ENCODE measurements at places on chromosomes 7 and 10.

DNA sequence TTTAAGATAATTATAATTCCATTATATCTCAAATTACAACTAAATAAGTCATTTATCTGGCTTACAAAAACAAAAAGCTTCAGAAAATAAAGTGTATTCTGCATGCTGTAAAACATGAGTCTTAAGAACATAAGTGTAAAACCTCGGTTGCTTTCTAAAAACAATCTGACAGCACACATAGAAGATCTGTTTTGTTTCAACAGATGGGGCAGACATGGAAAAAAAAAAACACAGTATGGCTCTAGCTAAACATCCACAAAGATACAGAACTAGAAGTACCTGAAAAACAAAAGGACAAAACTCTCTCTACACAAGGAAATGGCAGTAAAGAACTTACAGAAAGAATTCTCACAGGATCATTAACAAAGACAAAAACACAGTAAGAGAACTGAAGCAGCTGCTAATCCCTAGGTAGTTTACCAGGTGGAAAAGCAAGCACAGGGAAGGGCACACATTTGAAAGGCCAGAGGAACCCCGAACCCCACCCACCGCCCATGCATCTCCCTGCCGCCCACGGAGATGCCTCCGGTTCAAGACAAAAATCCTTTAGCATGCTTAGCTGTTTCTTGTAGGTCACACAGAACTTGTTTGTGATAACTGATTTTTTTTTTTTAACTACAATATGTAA, 42.5 kb downstream of the DLD start:
- no peak for DNase-seq

GRCh38 chr10:34811968-34812514, 3.1 kb downstream of the PARD3 start:
- DNase-seq: no peak

DNA sequence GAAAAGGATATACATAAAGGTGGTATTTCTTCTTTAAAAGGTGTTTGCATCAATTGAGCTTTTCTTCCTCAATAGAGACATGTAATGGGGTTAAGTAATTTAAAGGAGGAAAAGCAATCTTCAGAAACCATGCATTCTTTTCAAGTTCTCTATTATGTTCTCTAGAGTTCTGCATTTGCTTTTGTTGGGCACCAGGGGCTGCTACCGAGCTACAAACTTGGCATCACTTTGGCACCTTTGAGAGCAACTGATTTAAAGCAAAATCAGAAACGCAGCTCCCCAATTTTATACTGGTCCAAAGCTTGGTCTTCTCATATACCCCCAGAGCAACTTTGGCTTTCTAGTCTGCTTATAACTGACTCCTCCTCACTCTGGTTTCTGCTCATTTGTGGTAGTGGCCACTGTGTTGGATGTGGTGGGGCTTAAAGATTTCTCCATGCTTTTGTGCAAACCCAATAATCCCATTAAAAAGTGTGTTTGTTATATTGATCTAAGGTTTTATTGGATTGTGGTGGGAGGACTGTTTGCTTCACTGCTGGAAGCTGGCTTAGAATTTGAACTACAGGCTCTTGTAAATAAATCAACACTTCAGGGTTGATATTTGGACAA, 712.1 kb downstream of the PHTF2 start:
- peak; percentile 77 for DNase-seq

DNA sequence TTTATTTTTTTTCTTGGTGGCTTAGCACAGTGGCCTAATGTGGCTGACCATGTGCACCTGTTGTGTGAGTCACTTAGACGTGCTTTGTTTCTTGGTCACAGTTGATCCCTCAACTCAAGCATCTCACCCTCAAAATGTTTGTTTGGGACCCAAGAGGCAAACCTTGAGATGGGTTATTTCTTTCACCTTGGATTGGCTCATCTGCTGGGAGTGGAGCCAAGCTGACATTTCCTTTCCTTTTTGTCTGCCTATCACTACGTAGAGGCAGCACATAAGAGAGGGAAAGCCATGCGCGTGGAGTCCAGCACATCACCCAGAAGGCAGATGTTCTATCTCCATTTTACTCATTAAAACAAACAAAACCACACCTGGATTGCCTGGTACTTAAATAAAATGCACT, 6.4 kb upstream of the PRKCQ start:
- no peak for DNase-seq

GRCh38 chr10:58653139-58653538, 140.5 kb downstream of the BICC1 start:
- no peak for DNase-seq

DNA sequence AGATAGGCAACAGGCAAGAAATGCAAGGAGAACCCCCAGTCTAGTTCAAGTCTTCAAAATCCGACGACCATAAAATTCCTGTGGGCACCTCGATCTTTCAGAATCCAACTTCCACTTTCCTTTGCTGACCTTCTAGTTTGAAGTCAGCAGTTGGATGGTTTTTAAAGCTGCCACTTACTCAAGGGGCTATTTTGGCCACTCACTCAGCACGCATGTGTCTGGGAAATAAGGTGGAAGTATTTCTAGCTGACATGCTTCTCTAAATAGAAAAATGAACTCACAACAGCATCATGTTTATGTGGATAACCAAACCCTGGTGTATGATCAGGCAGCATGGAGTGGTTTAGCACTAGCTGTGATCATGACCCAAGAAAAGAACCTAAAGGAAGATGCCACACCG, at the start of gene NRAP:
NRAP (minus strand) TSS at position 134 of the 400 bp plus-strand sequence. CDS start 159 bp downstream, outside the sequence.
- DNase-seq: no peak

GRCh38 chr7:106542550-106543220, 118.3 kb downstream of the CCDC71L start:
- DNase-seq: no peak

GRCh38 chr10:98916526-98917125, 319.0 kb downstream of the HPSE2 start:
- DNase-seq: no peak

GRCh38 chr10:66786709-66787108, 139.1 kb upstream of the LRRTM3 start:
- DNase-seq: no peak

DNA sequence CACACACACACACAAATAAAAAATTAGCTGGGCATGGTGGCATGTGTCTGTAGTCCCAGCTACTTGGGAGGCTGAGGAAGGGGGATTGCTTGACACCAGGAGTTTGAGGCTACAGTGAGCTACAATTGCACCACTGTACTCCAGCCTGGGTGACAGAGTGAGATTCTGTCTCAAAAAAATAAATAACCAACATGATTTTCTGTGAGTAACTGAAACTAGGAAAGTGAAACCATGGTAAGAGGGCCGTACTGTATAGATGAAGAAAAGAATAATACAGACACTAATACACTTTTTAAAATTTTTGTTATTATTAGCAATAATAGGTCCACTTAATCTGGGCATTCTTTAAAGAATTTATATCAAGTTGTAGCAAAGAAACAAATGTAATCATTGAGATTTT, 170.9 kb downstream of the HGF start:
- DNase-seq: no peak

GRCh38 chr7:96085953-96086352, 235.9 kb downstream of the SLC25A13 start:
- DNase-seq: no peak

DNA sequence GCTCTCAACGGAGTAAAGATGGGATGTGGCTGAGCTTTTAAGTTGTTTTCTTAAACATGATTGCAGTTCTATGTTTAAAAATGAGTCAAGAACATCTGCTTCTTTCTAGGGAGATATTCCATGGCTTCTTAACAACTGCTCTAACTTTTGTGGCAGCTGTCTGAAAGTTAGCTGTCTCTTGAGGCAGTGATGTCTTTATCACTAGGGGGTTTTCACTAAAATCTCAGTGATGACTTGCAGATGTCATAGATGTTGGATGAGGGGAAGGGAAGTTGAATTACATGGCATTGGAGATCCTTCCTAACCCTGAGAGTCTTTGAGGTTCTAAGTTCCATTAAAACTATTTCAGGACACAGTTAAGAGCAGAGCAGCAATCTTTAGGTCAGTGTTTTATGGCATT, 43.5 kb downstream of the PRKG1 start:
- no peak for DNase-seq

DNA sequence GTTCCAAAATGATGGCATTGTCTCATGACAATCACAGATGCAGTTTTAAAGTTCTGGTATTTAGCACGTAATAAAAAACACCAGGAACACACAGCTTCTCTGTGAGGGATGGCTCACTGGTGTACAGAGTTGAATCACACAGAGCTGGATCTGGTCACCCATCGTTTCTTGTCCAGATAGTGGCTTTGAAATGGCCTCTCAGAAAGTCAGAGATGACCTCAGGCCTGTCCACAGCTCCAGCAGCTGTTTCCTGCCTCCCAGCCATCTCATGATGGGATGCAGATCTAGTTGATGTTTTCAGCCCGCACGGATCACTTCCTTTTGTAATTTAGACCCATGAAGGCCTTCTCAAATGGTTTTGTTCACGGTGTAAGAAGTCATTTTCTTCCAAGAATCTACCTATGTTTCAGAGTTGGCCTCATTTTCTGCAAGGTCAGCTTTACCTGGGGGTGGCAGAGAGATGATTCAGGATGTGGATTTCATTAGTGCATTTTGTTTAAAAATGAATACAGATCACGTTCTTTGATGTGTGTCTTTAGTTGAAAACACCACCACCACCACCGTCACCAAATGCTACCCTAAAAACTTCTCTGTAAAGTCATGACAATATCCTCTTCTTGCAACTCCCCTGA, 166.2 kb downstream of the SNX10 start:
- DNase-seq: no peak

DNA sequence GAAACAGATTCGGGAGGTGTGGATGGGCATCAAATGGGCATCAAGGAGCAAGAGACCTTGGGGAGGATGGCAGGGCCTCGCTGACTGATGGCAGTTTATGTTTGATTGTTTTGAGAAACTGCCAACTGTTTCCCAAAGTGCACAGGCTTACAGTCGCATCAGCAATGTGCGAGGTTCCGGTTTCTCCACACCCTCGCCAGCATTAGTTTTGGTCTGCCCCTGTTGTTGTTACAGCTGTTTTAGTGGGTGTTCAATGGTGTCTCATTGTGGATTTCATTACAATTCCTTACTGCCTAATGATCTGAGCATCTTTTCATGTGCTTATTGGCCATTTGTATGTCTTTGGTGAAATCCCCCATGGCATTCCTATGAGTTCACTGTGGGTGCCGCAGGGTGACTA, 24.4 kb downstream of the AKR1E2 start:
- no peak for DNase-seq

- DNase-seq: peak; percentile 8
These were observed 19.6 kb upstream of the CFAP46 start for GRCh38 chr10:132961787-132962622.

DNA sequence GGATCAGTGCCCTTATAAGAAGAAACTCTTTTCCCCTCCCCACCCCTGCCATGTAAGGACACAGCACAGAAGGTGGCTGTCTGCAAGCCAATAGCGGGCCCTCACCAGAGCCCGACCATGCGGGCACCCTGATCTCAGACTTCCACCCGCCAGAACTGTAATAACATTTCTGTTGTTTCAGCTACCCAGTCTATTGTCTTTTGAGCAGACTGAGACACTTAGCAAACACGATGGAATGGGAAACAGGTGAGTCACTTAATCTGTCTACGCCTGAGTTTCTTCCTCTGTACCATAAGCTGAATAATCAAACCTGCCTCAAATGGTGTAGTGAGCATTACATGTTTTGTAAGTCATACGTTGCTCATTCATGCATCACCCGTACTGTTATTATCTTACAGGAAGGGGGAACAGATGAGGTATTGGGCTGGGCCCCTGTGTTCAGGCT, 58.2 kb downstream of the STRA8 start:
- DNase-seq: no peak

DNA sequence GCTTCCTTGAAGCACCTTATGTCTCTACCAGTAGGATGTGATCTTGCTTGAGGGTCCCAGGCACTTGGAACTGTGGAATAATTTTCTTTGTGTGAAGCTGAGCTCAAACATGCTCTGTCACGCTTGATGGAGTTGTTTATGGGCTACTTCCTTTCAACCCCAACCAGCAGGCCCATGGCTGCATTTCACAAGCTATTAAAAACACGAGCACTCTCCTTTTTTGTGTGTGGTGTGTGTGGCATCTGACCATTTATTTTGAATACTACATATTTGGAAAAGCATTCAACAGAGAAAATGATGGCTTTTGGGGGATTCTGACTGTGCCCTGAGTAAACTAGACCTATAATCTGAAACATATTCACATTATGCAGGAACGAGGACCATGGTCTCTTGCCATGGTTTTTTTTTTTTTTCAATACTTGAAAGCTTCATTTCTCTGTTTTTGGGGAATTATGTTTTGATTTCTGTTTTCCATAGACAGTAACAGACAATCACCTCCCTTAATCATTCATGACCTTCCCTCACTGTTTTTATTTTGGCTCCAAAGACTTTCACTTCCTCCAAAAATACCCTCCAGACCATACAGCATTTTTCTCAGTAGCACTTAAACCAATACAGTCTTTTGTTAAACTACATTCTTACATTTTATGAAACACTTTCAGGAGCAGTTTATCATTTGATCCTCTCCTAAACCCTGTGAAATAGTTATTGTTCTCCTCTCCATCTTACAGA, 233.6 kb upstream of the BMPER start:
- no peak for DNase-seq

DNA sequence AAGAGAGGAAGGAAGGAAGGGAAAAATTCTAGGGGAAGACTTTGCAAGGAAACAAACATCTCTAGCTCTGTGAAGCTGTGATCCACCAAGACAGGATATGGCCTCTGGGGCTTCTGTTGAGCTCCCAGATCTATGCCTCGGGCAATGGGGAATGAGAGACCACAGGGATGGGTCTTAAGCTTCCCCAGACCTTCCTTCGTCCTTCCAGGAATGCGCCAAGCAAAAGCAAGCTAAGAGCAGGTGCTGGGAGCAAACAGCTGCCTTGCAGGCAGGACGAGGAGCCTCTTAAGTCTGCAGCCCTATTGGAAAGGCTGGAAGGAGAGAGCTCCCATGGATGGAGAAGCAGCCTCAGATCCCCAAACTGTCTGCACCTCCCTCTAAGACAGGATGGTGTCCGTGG, 21.9 kb upstream of the ELN start:
- no peak for DNase-seq

- DNase-seq: peak; percentile 38
These were observed 15.0 kb downstream of the ELN start for GRCh38 chr7:74042746-74043522.

DNA sequence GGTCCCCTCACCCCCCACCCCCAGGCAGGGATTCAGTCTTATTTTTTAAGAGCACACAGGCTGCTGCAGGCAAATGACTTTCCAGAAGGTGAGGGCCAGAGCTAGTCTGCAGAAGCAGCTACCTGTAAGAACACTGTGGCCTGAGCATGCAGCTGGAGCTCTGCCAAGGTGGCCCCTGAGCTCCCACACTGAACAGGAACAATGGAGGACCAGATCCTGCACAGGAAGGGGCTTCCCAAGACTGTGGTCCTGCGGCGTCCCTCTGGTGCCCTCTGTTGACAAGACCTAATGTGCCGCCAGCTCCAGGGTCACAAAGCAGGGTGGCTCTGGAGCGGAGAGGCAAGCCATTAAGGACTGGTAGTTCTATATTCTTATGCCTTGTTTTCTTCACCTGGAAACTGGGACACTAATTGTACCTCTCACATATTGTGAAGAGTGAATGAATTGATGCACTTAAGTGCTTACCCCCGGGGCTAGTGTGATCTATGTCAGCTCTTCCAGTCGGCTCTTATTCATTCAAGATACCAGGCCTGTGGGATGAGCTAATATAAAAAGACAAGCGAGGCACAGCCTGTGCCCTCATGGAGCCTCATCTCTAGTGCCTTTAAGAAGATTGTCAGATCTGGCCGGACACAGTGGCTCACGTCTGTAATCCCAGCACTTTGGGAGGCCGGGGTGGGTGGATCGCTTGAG, 8.0 kb upstream of the BEND7 start:
- DNase-seq: no peak

- DNase-seq: no peak
These were observed 103.0 kb downstream of the RNF133 start for GRCh38 chr7:122595885-122596284.

All from midbrain (tissue), 1 donor.